ENCODE measurements at places on chromosomes 6 and 20.

GRCh38 chr20:33724439-33725094 lies 4.5 kb upstream of the PXMP4 start:
- no peak for DNase-seq

- no peak for DNase-seq
Measured at GRCh38 chr6:112613410-112613809, 266.3 kb downstream of the RFPL4B start.

DNA sequence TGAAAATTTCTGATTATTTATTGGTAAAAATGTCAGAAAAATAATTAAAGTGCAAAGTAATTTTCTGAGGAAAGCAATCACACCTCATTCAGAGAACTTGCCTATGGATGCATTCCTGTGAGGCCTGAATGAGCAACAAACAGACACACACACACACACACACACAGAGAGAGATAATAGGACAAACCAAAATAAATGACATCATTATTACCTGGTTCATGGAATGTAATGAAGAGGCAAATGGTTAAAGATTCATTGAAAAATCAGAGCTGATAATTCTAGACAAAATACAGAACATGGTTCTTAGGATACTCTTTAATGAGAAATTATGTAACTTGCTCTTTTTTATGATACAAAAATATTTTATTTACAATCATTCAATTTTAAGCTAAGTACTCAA lies 490.6 kb upstream of the POU3F2 start:
- no peak for DNase-seq

DNA sequence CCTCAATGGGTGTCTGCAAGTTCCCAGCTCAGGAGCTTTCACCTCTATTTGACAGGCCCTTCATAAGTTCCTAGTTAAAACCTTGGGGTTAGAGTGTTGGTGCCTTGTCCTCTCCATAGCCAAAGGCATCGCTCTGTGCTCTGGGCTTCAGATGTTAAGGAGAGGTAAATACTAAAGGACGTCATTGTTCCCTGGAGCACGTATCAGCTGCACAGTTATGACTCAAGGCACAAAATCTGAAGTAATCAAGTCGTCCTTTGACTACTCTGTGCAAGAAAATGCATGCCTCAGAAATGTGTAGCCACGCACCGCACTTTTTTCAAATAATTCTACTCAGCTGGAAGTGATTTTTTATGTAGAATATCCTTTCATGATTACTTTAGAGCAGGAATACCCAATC lies 240.8 kb upstream of the QKI start:
- no peak for DNase-seq

GRCh38 chr20:64077876-64078551 lies 1.3 kb downstream of the RGS19 start:
- DNase-seq: no peak

- no peak for DNase-seq
Measured at GRCh38 chr20:36676701-36677421, 30.9 kb upstream of the SLA2 start.

DNA sequence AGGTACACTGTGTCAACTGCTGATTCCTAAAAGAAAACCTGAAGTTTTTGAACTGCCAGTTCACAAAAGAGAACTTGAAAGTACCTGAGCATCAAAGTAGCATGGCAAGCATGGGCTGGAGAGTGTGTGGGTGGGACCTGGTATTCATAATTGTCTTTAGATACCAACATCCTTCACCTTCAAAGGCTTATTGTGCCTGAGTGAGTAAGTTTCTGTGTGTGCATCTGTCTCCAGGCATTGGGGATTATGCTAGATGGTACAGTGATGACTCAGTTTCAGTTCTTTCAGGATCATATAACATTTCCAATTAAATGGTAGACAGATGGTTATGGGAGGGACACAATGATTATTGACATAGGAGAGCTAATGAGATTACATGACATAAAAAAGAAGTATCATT lies 238.5 kb downstream of the ZFAND3 start:
- peak; percentile 30 for DNase-seq

DNA sequence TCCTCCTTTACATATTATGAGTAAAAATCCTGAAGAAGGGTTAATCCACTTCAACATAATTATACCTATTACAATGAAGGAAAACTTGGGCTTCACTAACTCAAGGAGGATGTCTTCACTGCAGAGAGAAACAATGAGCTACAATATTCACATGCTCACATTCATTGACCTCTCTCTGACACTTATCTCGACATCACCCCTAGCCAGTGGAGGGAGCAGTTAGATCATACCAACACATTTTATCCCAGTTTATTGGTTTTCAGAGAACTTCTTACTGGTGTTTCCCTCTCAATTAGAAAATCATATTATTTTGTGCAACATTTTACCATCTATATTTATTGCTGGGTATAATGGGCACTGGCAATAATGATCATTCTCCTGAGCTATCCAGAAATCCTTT lies 646.5 kb downstream of the TENT5A start:
- DNase-seq: no peak

- DNase-seq: no peak
Measured at GRCh38 chr20:62980970-62981369, 25.8 kb downstream of the BHLHE23 start.

Measured in stimulated activated CD4-positive, alpha-beta T cell treated with anti-CD3 and anti-CD28 coated beads, Interleukin-1b, Interleukin-23, amount 100 ng/mL, for 24 hours (primary cell).